ENCODE measurements at places on chromosomes 4 and X. TPM values are rescaled to one million over a fixed set of nuclear protein-coding genes. Genes with fewer than 3 reads are reported as not detected.

Gene LRRC66
- total RNA-seq, result under 0.01 TPM

Gene RGS12
- 39.3 TPM for total RNA-seq

Gene KDR
- 425 TPM for total RNA-seq

Gene VCX3B
- total RNA-seq, result not detected

Gene UGT8
- total RNA-seq, result not detected

Gene RTL5
- total RNA-seq, result 0.33 TPM

Gene GPR50
- total RNA-seq, result not detected

Gene PLK4
- total RNA-seq, result 3.6 TPM

Gene TRIM60
- total RNA-seq, result not detected

Gene MSX1
- 0.87 TPM for total RNA-seq

Gene TMEM271
- total RNA-seq, result not detected

Gene CCSER1
- 0.11 TPM for total RNA-seq

Gene EXOC1L
- total RNA-seq, result not detected

Gene ANKRD50
- 72.5 TPM for total RNA-seq
